ENCODE measurements at places on chromosomes 5 and 9.

DNA sequence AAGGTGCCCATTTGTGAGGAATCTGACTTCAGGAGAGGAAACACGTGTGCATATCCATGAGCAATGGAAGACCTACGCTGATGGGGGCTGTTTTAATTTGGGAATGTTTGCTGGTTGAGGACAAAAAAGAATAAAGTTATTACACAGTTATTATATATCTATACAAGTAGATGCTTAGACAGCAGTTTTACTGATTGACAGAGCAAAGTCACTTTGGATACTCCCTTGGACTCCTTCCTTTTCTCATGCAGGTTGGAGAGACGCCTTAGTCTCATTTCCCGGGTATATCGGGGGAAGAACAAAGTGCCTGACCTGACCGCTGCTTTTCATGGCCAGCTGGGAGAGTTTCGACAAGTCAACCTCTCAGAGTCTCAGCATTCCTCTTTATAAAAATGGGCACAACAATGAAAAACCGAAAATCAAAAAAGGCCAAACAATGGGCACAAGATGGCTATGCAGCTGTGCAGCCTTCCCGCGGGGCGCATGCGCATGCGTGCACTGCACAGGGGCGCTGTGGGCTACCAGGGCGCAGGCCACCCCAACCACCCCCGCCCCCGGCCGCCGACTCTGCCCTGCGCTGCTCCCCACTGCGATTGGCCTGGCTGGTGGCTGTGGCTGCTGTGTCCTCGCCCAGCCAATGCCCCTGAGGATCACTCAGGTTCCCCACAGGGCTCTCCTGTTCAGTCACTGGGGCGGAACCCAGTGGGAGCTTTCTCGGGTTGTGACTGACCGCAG, 18.1 kb downstream of the NFIL3 start:
- H3K27me3 ChIP-seq: no peaks in the 10 kb centered on the region
- H3K4me3 ChIP-seq: no peak overlapping the region
- H3K36me3 ChIP-seq: no peaks in the 10 kb centered on the region
- H3K4me1 ChIP-seq: no peaks in the 10 kb centered on the region
- DNase-seq: no peak

DNA sequence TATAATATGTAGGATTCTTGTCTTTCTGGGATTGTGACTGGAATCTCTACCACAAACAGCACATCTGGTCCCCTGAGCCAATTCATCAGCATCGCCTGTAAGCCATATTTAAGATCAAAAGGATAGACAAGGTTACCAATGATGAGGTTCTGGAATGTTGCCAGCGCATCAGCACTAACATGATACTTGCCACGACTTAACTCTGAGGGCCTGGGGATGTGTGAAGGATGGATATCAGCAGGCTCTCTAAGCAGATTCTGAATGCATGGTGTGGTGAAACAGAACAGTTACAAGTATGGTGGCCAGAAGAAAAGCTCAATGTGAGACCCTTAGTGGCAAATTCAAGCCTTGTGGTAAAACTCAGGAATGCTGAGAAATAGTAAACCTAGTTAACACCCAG, 143.0 kb downstream of the XRCC4 start:
- no peak overlapping the region for H3K4me3 ChIP-seq
- no peaks in the 10 kb centered on the region for H3K4me1 ChIP-seq
- no peaks in the 10 kb centered on the region for H3K36me3 ChIP-seq
- H3K27ac ChIP-seq: no peak overlapping the region
- no peak for DNase-seq

DNA sequence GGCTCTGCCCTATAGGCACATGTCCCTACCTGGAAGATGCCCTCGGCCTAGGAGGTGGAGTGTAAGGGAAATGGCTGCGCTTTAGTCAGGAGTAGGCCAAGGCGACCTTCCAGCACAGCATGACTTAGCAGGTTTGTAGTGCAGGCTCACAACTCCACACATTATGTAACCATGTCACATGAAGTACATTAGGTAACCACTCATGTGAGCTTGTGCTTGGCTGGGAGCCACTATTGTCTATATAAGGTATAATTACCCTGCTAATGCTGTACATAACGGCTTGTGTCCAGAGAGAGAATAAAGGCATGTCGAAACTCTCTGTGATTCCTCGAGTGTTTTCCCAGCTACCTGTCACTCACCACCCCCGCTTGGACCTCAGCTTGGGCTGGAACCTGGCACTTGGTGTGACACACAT, 74.9 kb downstream of the CAMK4 start:
- H3K27me3 ChIP-seq: no peaks in the 10 kb centered on the region
- H3K36me3 ChIP-seq: no peaks in the 10 kb centered on the region
- no peak for DNase-seq
- no peak overlapping the region for H3K4me3 ChIP-seq

- no peaks in the 10 kb centered on the region for H3K36me3 ChIP-seq
- DNase-seq: no peak
- no peak overlapping the region for H3K27ac ChIP-seq
- no peaks in the 10 kb centered on the region for H3K4me1 ChIP-seq
- H3K4me3 ChIP-seq: no peak overlapping the region
These were observed 173.2 kb downstream of the GABRB2 start for GRCh38 chr5:161373345-161373707.

GRCh38 chr5:105751908-105752307, 1918.8 kb downstream of the EFNA5 start:
- no peak for DNase-seq
- no peaks in the 10 kb centered on the region for H3K27me3 ChIP-seq
- no peaks in the 10 kb centered on the region for H3K4me1 ChIP-seq
- no peaks in the 10 kb centered on the region for H3K36me3 ChIP-seq

GRCh38 chr9:137668203-137668602, 49.4 kb downstream of the EHMT1 start:
- peaks cover 16% of the 10 kb centered on the region for H3K4me1 ChIP-seq
- H3K27me3 ChIP-seq: no peaks in the 10 kb centered on the region
- no peak overlapping the region for H3K4me3 ChIP-seq
- H3K27ac ChIP-seq: no peak overlapping the region
- no peak for DNase-seq

DNA sequence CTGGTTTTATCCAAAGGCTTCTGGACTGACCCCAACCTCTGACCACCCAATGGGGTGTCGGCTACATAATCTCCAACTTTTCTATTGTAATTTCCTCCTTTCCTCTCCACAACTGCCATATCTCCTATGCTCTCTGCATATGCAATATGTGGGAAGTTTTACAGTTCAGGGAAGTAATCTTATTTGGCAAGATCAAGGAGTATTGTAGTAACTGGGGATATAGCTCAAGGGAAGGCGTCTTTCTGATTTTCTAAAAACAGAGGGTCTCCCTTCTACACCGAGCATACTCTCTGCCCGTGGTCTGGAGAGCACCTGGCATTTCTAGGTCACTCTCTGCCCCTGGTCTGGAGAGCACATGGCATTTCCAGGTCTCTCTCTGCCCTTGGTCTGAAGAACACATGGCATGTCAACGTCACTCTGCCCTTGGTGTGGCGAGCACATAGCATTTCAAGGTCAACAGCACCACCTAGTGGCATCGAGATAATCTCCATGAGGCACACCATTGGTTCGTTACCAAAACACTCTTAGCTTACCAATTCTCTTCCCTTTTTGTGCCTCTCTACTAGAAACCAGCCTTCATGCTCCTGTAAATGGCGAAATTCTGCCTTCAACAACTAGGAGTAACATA, 616.4 kb upstream of the NUDT12 start:
- H3K4me3 ChIP-seq: no peak overlapping the region
- H3K36me3 ChIP-seq: no peaks in the 10 kb centered on the region
- H3K4me1 ChIP-seq: no peaks in the 10 kb centered on the region
- no peak for DNase-seq
- no peaks in the 10 kb centered on the region for H3K27me3 ChIP-seq

- H3K27ac ChIP-seq: no peak within 1 kb of the TSS
- no peak within 1 kb of the TSS for H3K4me3 ChIP-seq
- no peak for DNase-seq
These were observed at the start of gene SVEP1 for GRCh38 chr9:110579034-110579861. Gene SVEP1, minus strand, starts transcription at chr9:110579741. Its CDS starts 198 bp downstream, at chr9:110579543.

DNA sequence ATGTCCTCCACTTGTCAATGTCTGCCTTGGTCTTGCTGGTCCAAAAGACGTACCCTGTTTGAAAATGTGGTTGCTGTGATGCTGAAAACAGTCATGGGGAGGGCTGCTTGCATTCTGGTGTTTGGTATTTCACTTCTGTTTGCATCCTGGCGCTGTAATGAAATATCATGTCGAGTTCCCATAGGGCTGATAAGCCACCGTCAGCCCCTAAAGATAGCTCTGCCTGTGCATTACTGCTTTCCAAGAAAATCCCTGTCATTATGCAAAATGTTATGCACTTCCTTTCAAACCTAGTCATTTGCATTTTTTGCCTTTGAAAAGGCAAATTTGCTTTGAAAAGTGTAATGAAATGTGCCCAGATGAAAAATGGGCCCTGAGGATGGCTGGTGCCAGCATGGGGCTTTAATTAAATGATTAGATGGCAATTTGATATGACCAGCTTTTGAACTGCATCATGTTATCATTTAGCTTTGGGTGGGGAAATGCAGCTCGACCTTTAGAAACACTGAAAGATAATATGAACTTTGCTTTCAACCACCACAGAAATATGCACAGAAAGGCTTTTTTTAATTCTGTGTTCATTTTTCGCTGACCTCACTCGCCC, 374.4 kb upstream of the SGCD start:
- DNase-seq: no peak
- no peaks in the 10 kb centered on the region for H3K36me3 ChIP-seq
- H3K4me1 ChIP-seq: no peaks in the 10 kb centered on the region
- no peaks in the 10 kb centered on the region for H3K27me3 ChIP-seq
- no peak overlapping the region for H3K27ac ChIP-seq

GRCh38 chr5:176541338-176542134, 4.3 kb upstream of the RNF44 start:
- H3K4me3 ChIP-seq: peak overlapping the region; percentile 86
- H3K27ac ChIP-seq: peak overlapping the region; percentile 83
- no peaks in the 10 kb centered on the region for H3K27me3 ChIP-seq
- peak; percentile 73 for DNase-seq
- peaks cover 58% of the 10 kb centered on the region for H3K4me1 ChIP-seq

DNA sequence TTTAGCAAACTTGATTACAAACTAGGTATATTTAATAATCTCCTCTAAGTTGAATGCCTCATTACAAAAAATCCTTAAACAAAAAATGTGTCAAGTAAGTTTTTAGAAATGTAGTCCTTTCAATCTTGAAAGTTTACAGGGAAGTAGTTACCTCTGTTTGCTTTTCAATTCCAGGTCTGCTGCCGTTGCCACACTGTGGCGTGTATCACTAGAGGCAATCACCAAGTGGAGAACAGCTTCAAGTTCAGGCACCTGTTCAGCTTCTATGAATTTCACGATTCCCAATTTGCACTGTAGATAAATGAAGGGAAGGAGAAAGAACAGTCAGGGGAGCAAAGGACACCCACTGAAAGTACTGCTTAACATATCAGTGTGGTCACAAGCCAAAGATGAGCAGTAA, 51.1 kb downstream of the ECPAS start:
- H3K4me3 ChIP-seq: no peak overlapping the region
- H3K27me3 ChIP-seq: no peaks in the 10 kb centered on the region
- peaks cover 38% of the 10 kb centered on the region for H3K36me3 ChIP-seq
- no peak for DNase-seq

GRCh38 chr9:88831713-88832407, 159.4 kb upstream of the S1PR3 start:
- peaks cover 16% of the 10 kb centered on the region for H3K4me1 ChIP-seq
- H3K27me3 ChIP-seq: peaks cover 19% of the 10 kb centered on the region
- H3K36me3 ChIP-seq: no peaks in the 10 kb centered on the region
- H3K27ac ChIP-seq: no peak overlapping the region

- peaks cover 7% of the 10 kb centered on the region for H3K36me3 ChIP-seq
- H3K27me3 ChIP-seq: no peaks in the 10 kb centered on the region
- DNase-seq: no peak
- H3K4me3 ChIP-seq: no peak overlapping the region
- H3K4me1 ChIP-seq: peaks cover 19% of the 10 kb centered on the region
These were observed 37.0 kb downstream of the OTULIN start for GRCh38 chr5:14701556-14701955.

- H3K27ac ChIP-seq: no peak overlapping the region
- no peaks in the 10 kb centered on the region for H3K27me3 ChIP-seq
- no peak for DNase-seq
- no peaks in the 10 kb centered on the region for H3K4me1 ChIP-seq
- H3K36me3 ChIP-seq: no peaks in the 10 kb centered on the region
- no peak overlapping the region for H3K4me3 ChIP-seq
These were observed 446.2 kb downstream of the PLK2 start for GRCh38 chr5:58013542-58014258.

- H3K27ac ChIP-seq: no peak overlapping the region
- no peaks in the 10 kb centered on the region for H3K27me3 ChIP-seq
- DNase-seq: no peak
- H3K4me1 ChIP-seq: no peaks in the 10 kb centered on the region
These were observed 14.0 kb downstream of the IRGM start for GRCh38 chr5:150860246-150860821.

GRCh38 chr9:4618700-4619099, 43.4 kb upstream of the PLPP6 start:
- H3K27ac ChIP-seq: no peak overlapping the region
- no peak for DNase-seq
- H3K4me1 ChIP-seq: peaks cover 4% of the 10 kb centered on the region

DNA sequence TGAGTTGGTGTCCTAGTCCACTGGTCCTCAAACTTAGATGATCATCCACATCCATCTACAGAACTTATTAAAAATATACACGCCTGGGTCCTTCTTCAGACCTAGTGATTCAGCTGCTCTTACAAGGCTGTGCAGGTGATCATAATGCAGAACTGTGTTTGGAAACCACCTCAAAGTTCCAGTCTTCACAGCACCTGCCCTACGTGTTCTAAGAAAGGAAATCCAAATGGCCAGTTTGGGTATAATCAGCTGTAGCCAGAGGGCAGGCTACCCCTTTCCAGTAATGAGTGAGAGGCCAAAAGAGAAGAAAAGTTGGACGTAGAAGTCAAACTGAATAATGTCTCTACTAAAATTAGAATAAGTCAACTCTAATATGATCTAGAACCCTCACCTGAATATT, 15.4 kb downstream of the REEP5 start:
- H3K4me1 ChIP-seq: no peaks in the 10 kb centered on the region
- no peaks in the 10 kb centered on the region for H3K27me3 ChIP-seq
- H3K4me3 ChIP-seq: no peak overlapping the region
- H3K36me3 ChIP-seq: no peaks in the 10 kb centered on the region
- DNase-seq: no peak

- no peak overlapping the region for H3K4me3 ChIP-seq
- no peak overlapping the region for H3K27ac ChIP-seq
- no peaks in the 10 kb centered on the region for H3K4me1 ChIP-seq
- no peak for DNase-seq
These were observed 239.0 kb upstream of the KCNN2 start for GRCh38 chr5:114122852-114123251.

DNA sequence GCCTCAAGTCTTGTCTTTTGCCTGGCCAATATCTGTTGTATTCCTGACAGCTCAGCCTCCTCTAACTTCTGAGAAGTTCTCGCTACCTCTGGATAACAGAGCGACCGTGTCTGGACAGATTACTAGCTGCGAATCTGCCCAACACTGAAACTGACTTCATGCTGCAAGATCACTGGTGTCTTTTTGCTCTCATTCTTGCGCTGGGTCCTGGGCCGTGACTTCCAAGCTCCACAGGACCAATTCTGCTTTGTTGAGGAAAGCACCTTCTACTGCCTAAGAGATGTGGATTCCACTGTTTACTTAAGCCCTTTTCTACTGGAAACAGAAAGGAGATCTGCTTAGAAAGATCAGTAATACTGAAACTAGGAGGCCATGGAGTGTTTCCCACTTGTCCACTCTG, 978.8 kb upstream of the DMAC1 start:
- H3K27ac ChIP-seq: no peak overlapping the region
- DNase-seq: no peak
- no peaks in the 10 kb centered on the region for H3K36me3 ChIP-seq
- no peaks in the 10 kb centered on the region for H3K4me1 ChIP-seq
- H3K4me3 ChIP-seq: no peak overlapping the region
